CD4-positive, alpha-beta T cell treated with Interleukin-4 for 4 hours (primary cell): ENCODE measurements at places on chromosomes 7 and 10.
A peak's percentile ranks its signal among the peaks of the same experiment; 100 is the strongest.

DNA sequence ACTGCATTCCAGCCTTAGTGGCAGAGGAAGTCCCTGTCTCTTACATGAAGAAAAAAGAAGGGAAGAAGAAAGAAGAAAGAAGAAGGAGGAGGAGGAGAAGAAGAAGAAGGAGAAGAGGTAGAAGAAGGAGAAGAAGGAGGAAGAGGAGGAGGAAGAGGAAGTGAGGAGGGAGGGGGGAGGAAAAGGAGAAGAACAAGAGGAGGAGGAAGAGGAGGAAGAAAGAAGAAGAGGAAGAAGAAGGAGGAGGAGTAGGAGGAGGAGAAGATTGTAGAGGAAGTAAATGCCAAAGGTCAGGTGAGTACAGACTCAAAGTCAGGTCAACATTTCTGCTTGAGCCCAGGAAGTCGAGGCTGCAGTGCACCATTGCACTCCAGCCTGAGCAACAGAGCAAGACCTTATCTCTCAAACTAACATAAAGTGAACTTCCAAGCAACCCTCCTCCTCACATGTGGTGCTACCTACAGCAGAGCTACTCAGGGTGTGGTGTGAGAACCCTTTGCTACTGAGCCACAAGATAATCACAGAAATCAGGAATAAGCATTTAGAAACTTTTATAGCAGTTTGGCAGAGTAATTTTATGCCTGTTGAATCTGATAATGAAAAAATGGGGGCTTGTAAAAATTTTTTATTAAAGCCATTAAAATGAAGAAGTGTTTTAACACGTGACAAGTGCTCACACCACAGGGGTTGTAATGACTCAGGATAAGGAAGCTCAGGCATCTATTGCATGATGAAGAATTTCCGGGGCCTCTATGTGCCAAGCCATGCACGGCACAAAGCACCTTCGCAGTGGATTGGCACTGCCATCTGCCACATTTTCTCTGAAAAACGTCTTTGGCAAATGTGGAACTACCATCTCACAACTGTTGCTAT is 224.9 kb upstream of the AUTS2 start:
- no peak for DNase-seq

DNA sequence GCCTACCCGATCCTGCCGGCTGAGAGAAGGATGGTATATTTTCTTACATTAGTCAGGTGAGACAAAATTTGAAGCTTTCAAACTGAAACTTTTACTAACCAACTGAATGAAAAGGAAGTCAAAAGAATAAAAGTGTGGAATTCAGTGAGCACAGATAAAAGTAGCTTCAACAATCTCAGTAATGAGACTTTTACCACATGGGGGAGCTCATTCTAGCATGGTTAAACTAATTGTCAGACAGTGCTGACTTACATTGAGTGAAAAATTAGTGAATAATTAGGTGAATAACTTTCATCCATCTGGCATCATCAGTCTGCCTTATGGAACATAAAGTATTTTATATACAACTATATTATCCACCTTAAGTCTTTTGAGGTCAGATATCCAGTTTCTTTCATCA is 8.4 kb downstream of the FAM237B start:
- peak; percentile 4 for DNase-seq

GRCh38 chr7:16693601-16694318 is 47.8 kb downstream of the BZW2 start:
- DNase-seq: no peak

GRCh38 chr7:102320601-102321350 is 34.1 kb downstream of the SH2B2 start:
- DNase-seq: no peak

GRCh38 chr7:50246551-50246950 is 58.0 kb upstream of the IKZF1 start:
- DNase-seq: no peak

- DNase-seq: no peak
Measured at GRCh38 chr7:34011017-34011695, 105.8 kb downstream of the BMPER start.

GRCh38 chr7:36368496-36368895 is 21.2 kb upstream of the ANLN start:
- DNase-seq: no peak

DNA sequence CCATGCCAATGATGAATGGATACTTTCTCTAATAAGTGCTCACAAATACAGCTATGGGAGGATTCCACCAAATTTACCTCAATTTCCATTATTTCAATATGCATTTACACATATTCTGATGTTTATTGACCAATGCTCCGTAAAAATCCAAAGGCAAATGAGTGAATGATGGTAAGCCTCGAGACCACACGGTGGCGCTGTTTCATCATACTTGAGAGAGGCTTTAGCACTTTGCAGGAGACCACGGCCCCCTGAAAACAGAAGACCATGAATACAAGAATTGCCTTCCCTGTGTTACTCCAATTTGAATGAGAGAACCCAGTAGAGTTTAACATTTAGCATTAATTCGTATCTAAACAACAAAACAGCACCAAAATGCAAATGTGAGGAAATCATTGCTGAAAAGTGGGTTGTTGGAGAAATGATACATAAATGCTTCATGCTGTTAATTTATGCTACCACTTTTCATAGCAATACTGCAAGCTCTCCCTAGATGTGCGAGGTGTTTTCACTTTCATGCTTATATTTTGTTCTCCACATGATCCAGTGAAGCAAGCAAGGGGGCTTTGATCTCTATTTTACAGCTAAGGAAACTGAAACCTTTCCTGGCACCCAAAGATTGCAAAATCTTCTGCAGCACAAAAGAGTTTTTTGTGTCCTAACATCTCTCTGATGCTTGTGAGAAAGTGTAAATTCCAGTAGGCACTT is 35.4 kb downstream of the TRIL start:
- DNase-seq: peak; percentile 62

DNA sequence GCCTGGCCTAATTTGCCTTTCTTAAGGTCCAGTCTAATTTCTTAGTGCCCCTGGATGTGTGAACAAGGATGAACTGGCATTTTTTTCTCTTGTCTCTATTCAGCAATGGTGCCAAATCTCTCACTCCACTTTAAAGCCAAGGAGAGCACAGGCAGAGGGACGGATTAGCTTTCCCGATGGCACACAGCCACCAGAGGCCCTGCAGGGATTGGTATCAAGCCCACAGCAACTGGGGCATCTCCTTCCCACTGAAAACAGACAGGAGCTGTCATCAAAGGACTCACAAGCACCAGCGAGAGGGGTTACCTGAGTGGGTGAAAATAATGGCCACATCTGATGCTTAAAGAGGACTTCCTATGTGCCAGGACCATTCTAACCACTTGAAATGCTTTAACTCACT is 83.1 kb downstream of the ITIH5 start:
- DNase-seq: no peak
